Activated naive CD8-positive, alpha-beta T cell treated with anti-CD3 and anti-CD28 coated beads, Interleukin-2, amount 10 ng/mL, durations not matched to agents 7 days and 5 days (primary cell): ENCODE measurements at places on chromosomes 3 and 15. TPM values are rescaled to one million over a fixed set of nuclear protein-coding genes. Genes with fewer than 3 reads are reported as not detected.

GRCh38 chr3:9826815-9827573 lies 16.8 kb downstream of the RPUSD3 start:
- DNase-seq = no peak
- peaks cover 5% of the 10 kb centered on the region for H3K36me3 ChIP-seq

GRCh38 chr15:42457445-42458442 lies 33.2 kb downstream of the ZNF106 start:
- DNase-seq = no peak
- H3K36me3 ChIP-seq = peaks cover 7% of the 10 kb centered on the region
- no peak overlapping the region for H3K4me3 ChIP-seq
- H3K4me1 ChIP-seq = peaks cover 1% of the 10 kb centered on the region
- H3K27ac ChIP-seq = no peak overlapping the region

DNA sequence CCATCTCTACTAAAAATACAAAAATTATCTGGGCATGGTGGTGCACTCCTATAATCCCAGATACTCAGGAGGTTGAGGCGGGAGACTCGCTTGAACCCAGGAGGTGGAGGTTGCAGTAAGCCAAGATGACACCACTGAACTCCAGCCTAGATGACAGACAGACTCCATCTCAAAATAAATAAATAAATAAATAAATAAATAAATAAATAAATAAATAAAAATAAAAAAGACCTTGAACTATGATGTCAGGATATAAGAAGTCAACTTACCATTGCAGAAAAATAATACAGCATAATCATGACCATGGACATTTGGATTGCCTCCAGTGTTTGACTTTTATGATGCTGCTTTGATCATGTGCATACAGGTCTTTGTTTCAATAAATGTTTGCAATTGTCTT lies 484.3 kb upstream of the ROBO1 start:
- no peak overlapping the region for H3K4me3 ChIP-seq
- no peaks in the 10 kb centered on the region for H3K36me3 ChIP-seq
- DNase-seq = no peak
- H3K27me3 ChIP-seq = no peaks in the 10 kb centered on the region
- no peak overlapping the region for H3K27ac ChIP-seq
- H3K4me1 ChIP-seq = no peaks in the 10 kb centered on the region

Gene PIERCE2
- total RNA-seq = not detected

Gene ANO10
- 10.8 TPM for total RNA-seq
